ENCODE measurements at places on chromosomes 7 and 10. TPM values are rescaled to one million over a fixed set of nuclear protein-coding genes. Genes with fewer than 3 reads are reported as not detected.

The CALHM1 gene
- total RNA-seq: not detected

DNA sequence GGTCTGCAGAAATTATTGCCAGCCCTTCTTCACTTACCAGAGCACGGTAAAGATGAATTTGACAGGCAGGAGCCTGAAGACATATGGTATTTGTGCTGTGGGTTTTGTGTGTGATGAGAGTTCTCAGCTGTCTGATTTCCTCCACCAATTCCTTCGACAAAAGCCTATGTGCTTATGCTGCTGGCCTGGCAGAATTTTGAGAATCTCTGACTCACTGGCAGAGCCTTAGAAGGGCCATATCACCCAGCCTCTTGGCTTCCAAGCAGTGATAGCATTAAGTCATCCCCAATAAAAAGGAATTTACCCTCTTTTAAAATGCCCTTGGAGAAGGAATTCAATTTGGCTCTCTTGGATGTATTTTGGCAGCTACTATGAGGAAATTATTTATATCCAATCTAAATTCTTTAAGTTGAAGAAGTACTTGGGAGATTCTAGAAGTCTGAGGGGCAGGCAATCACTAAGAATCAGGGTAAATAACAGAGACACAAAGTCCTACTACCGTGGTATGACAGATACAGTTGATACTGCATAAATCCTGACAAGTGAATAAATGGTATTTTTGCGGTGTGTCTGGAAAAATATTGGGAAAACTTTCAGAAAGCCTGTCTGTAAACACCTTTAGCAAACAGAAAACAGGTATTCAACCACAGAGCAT is 68.6 kb upstream of the EFCAB10 start:
- no peak overlapping the region for H3K4me3 ChIP-seq
- no peaks in the 10 kb centered on the region for H3K27me3 ChIP-seq
- no peak for DNase-seq
- peaks cover 10% of the 10 kb centered on the region for H3K4me1 ChIP-seq
- H3K27ac ChIP-seq: no peak overlapping the region

DNA sequence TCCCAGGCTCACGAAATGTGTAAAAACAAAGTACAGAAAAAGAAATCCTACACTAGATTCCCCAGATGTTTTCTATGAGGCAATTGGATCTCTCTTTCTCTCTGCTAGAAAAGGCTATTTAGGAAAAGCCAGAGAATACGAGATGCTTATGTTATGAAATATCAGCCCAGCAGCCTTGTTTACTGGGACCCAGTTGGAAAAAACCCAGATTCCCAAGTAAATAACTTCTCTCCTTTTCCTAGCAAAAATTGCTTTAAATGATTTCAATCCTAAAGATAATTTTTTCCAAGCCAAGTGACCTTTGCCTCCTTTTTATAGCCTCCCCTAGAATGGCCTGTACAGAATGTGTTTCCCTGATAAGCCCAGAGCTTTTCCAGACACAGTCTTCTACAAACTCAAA is 199.3 kb downstream of the PLXNA4 start:
- no peak for DNase-seq
- H3K27me3 ChIP-seq: peaks cover 1% of the 10 kb centered on the region
- H3K27ac ChIP-seq: no peak overlapping the region
- no peak overlapping the region for H3K4me3 ChIP-seq
- no peaks in the 10 kb centered on the region for H3K36me3 ChIP-seq
- no peaks in the 10 kb centered on the region for H3K4me1 ChIP-seq

- no peak overlapping the region for H3K4me3 ChIP-seq
- no peak for DNase-seq
- H3K36me3 ChIP-seq: no peaks in the 10 kb centered on the region
- H3K4me1 ChIP-seq: no peaks in the 10 kb centered on the region
- no peak overlapping the region for H3K27ac ChIP-seq
Observed at GRCh38 chr10:122208571-122209430, 62.3 kb upstream of the BTBD16 start.

- no peak overlapping the region for H3K4me3 ChIP-seq
- DNase-seq: no peak
- no peak overlapping the region for H3K27ac ChIP-seq
- H3K4me1 ChIP-seq: peaks cover 5% of the 10 kb centered on the region
Observed at GRCh38 chr10:91683975-91684374, 51.1 kb upstream of the PPP1R3C start.

DNA sequence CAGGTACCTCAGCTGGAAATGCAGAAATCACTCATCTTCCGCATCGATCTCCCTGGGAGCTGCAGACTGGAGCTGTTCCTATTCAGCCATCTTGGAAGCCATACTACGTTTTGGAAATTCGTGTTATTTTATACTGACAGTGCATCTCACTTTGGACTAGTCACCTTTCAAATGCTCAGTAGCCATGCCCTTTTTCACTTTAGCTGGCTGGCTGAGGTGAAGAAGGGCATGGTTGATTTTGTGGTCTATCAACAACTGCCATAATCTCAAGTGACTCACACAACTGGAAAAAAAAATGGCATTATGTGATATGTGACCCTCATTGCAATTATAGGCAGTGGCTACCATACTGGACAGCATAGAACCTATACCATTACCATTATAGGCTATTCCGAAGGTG is 100.5 kb downstream of the CCDC71L start:
- H3K4me1 ChIP-seq: peaks cover 14% of the 10 kb centered on the region
- DNase-seq: no peak
- no peaks in the 10 kb centered on the region for H3K36me3 ChIP-seq
- H3K27me3 ChIP-seq: peaks cover 1% of the 10 kb centered on the region
- no peak overlapping the region for H3K27ac ChIP-seq
- no peak overlapping the region for H3K4me3 ChIP-seq

All from activated CD4-positive, alpha-beta memory T cell treated with anti-CD3 and anti-CD28 coated beads for 36 hours (primary cell).